Esophagus squamous epithelium (tissue), 5 donors: ENCODE measurements at places on chromosomes 5 and 9. TPM values are rescaled to one million over a fixed set of nuclear protein-coding genes. Genes with fewer than 3 reads are reported as not detected.

RAB14 gene
- 36.7 TPM for total RNA-seq

MEGF10 gene
- not detected for total RNA-seq

ZSWIM6 gene
- total RNA-seq = 10.2 TPM

ISL1 gene
- 0.13 TPM for total RNA-seq

PCDH1 gene
- total RNA-seq = 51.3 TPM

GABRA6 gene
- total RNA-seq = not detected

FXN gene
- total RNA-seq = 6.1 TPM
